ENCODE measurements at places on chromosomes 6 and 20.

GRCh38 chr6:7484666-7485065 lies 56.8 kb upstream of the DSP start:
- no peaks in the 10 kb centered on the region for H3K4me1 ChIP-seq
- H3K4me3 ChIP-seq, result no peak overlapping the region
- peaks cover 7% of the 10 kb centered on the region for H3K27me3 ChIP-seq
- no peak for DNase-seq
- no peak overlapping the region for H3K27ac ChIP-seq

- peaks cover 23% of the 10 kb centered on the region for H3K27me3 ChIP-seq
- no peak overlapping the region for H3K27ac ChIP-seq
- no peaks in the 10 kb centered on the region for H3K36me3 ChIP-seq
- H3K4me1 ChIP-seq, result no peaks in the 10 kb centered on the region
These were observed 18.1 kb downstream of the ENPP1 start for GRCh38 chr6:131825946-131826345.

GRCh38 chr6:111427341-111428116 lies 55.5 kb downstream of the REV3L start:
- H3K36me3 ChIP-seq, result peaks cover 35% of the 10 kb centered on the region
- no peak for DNase-seq
- no peaks in the 10 kb centered on the region for H3K27me3 ChIP-seq
- peaks cover 35% of the 10 kb centered on the region for H3K4me1 ChIP-seq

DNA sequence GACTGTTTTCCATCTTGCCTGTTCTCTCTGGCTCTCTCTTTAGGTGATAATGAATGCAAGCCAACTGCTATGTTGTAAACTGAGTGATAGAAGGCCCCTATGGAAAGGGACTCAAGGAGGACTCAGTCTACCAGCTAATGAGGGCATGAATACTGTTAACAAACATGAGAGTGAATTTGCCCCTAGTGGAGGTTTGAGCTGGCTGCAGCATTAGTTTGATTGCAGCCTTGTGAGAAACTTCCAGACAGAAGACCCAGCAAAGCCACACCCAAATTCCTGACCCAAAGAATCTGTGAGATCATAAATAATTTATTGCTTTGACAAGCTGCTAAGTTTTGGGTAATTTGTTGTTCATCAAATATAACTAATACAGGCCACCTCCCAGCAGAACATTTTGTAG lies 50.0 kb upstream of the PLCB1 start:
- no peak overlapping the region for H3K27ac ChIP-seq
- DNase-seq, result no peak
- no peaks in the 10 kb centered on the region for H3K36me3 ChIP-seq
- peaks cover 2% of the 10 kb centered on the region for H3K27me3 ChIP-seq
- no peak overlapping the region for H3K4me3 ChIP-seq
- H3K4me1 ChIP-seq, result no peaks in the 10 kb centered on the region

- no peaks in the 10 kb centered on the region for H3K4me1 ChIP-seq
- H3K27ac ChIP-seq, result no peak within 1 kb of the TSS
- no peak for DNase-seq
- H3K4me3 ChIP-seq, result no peak within 1 kb of the TSS
These were observed at the start of gene BPIFA3 for GRCh38 chr20:33217052-33217451. Gene BPIFA3 (plus strand): TSS chr20:33217352. CDS start chr20:33217537, 185 bp downstream.

- H3K27me3 ChIP-seq, result no peaks in the 10 kb centered on the region
- H3K4me3 ChIP-seq, result no peak overlapping the region
- no peaks in the 10 kb centered on the region for H3K36me3 ChIP-seq
- H3K4me1 ChIP-seq, result peaks cover 16% of the 10 kb centered on the region
- H3K27ac ChIP-seq, result no peak overlapping the region
These were observed 10.1 kb downstream of the HFE start for GRCh38 chr6:26097268-26097875.

- peaks cover 94% of the 10 kb centered on the region for H3K4me1 ChIP-seq
- no peaks in the 10 kb centered on the region for H3K27me3 ChIP-seq
- H3K27ac ChIP-seq, result peak overlapping the region; percentile 32
These were observed 96.5 kb downstream of the PLEKHG1 start for GRCh38 chr6:150696190-150696589.

- DNase-seq, result no peak
- H3K27ac ChIP-seq, result no peak overlapping the region
- H3K4me3 ChIP-seq, result no peak overlapping the region
- H3K27me3 ChIP-seq, result peaks cover 1% of the 10 kb centered on the region
- H3K4me1 ChIP-seq, result peaks cover 9% of the 10 kb centered on the region
These were observed 143.1 kb downstream of the CEP57L1 start for GRCh38 chr6:109238396-109238795.

DNA sequence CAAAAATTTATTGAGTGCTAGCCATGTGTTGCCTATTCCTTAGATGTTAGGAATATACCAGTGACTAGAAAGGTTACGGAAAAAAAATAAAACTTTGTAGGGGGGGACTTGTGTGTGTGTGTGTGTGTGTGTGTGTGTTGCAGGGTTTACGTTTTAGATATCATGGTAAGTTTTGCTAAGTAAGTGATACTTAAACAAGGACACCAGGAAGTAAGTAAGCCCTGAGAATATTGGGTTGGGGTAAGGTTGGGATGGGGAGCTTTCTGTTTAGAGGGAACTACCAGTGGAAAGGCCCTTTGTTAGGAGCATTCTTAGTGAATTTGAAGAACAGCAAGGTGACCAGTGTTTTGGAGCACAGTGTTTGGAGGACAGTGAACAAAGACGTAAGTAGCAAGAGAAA lies 30.3 kb downstream of the NCOA3 start:
- DNase-seq, result no peak
- no peaks in the 10 kb centered on the region for H3K27me3 ChIP-seq
- peaks cover 57% of the 10 kb centered on the region for H3K36me3 ChIP-seq
- H3K27ac ChIP-seq, result no peak overlapping the region

DNA sequence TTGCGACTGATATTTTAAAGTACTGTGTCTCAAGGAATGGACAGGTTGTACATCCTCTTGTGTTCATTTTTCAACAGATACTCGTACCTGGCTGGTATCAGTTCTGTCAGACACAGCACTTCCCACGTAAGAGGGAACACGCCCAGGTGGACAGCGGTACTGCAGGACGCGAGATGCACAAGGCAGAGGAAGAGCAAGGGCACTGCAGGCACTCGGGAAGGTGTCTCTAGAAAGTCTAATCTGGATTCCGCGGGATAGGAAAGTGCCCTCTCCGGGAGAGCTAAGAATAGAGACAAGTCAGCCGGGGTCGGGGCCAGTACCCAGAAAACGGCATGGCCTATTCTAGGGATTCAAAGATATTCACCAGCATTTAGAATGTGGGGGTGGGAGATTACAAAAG lies 94.2 kb upstream of the MBOAT1 start:
- DNase-seq, result no peak
- H3K4me3 ChIP-seq, result no peak overlapping the region

- no peak overlapping the region for H3K4me3 ChIP-seq
- no peaks in the 10 kb centered on the region for H3K36me3 ChIP-seq
- no peaks in the 10 kb centered on the region for H3K27me3 ChIP-seq
These were observed 15.3 kb upstream of the ABRACL start for GRCh38 chr6:139013185-139013800.

GRCh38 chr6:122200440-122200839 lies 199.0 kb upstream of the HSF2 start:
- H3K4me1 ChIP-seq, result no peaks in the 10 kb centered on the region
- H3K27me3 ChIP-seq, result no peaks in the 10 kb centered on the region
- DNase-seq, result no peak
- H3K4me3 ChIP-seq, result no peak overlapping the region

DNA sequence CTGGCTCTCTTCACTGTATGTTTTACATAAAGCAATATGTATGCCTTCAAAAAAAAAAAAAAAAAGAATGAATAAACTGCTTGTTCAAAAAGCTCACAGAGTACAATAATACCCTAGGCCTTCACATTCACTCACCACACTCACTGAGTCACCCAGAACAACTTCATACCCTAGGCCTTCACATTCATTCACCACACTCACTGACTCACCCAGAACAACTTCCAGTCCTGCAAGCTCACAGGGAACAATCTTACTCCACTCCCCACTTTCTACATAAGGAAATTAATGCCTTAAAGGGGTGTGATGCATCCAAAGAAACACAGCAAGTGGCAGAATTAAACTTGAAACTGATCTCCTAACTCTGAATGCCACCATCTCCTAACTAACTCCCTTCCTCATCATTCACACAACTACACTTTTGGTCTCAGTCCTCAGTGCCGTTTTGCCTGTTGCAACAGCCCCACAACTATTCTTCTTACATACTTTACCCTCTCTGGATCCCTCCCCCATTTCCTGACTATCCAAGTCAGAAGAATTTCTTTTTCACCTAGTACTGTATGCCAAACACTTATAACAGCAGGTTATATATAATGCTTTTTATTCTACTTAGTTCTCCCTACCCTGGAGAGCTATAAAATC lies 34.2 kb downstream of the NHSL1 start:
- H3K27ac ChIP-seq, result no peak overlapping the region
- no peaks in the 10 kb centered on the region for H3K4me1 ChIP-seq
- H3K4me3 ChIP-seq, result no peak overlapping the region
- peaks cover 4% of the 10 kb centered on the region for H3K27me3 ChIP-seq
- no peak for DNase-seq

DNA sequence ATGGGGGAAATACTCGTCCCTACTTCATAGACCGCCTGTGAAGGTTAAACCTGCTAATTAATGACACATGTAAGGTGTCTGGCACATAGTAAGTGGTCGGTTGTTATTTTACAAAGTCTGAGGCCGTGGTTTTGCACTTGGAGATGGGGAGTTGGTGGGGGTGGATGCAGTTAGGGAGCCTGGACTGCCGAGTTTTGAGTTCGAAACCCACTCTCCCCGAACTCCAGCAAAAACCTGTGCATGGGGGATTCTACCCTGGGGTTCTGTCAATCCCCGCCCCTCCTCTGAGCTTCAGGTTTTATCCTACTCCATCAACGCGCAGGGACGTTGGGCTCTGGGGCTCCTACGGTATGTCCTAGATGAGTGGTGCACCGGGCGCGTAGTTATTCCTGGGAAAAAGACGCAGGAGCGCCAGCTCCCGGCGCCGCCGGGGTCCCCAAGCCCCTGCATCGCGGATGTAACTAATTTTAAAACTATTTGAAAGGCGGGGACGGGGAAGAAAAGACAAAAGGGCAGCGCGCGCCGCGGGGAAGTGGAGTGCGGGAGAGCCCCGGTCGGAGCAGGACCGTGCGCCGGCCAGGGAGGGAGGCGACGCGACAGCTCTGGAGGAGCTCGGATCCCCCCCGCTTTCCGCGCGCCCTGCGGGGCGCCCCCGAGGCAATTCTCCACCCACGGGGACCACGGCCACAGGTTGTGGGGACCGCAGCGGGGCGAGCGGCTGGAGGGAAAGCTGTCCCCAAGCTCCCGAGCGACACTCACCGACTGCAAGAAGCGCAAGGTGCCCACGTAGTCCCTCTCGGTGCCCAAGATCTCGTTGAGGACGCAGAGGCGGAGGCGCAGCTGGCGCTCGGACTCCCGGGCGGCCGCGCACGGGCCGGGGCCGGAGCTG lies 672 bp downstream of the PREX1 start:
- peaks cover 33% of the 10 kb centered on the region for H3K4me1 ChIP-seq
- peak overlapping the region; percentile 95 for H3K4me3 ChIP-seq
- H3K27me3 ChIP-seq, result no peaks in the 10 kb centered on the region
- peaks cover 8% of the 10 kb centered on the region for H3K36me3 ChIP-seq

DNA sequence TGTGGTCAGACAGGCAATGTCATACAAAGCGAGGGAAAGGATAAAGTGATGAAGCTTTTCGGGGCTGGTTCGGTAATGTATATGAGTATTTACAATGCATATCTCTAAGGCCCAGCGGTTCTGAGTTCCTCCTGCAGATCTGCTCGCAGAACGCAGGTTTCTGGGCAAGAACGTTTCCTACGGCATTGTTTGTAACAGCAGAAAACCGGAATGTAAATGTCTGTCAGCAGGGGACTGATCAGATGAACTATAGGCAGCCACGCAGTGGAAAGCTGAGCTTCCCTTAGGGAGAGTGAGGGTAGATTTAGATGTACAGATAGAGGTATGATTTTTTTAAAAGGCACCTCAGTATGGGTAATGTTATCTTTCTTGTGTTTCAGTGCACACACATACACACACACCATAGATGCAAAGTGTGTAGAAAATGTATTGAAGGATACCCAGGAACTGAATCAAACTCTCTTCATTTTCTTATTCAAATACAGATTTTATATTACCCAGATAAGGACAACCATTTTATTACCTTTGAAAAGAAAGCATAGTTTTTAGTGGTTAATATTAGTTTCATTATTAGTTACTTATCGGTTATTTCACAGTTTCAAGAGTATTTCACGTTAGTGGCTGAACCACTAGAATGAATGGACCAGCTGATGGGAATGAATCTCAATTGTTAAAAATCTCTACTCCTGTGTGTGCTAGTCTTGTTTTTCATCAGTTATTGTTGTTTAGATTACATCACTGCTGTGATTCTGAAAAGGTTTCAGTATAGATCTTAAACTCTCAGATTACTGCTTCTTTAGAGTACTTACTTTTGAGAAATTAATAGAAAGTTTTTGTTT lies 56.2 kb downstream of the SNX9 start:
- no peak for DNase-seq
- no peak overlapping the region for H3K27ac ChIP-seq
- no peak overlapping the region for H3K4me3 ChIP-seq

GRCh38 chr6:18551228-18551627 lies 164.1 kb downstream of the RNF144B start:
- H3K4me3 ChIP-seq, result no peak overlapping the region
- DNase-seq, result no peak
- H3K27me3 ChIP-seq, result peaks cover 19% of the 10 kb centered on the region
- no peaks in the 10 kb centered on the region for H3K36me3 ChIP-seq
- H3K27ac ChIP-seq, result no peak overlapping the region

GRCh38 chr20:11853359-11853758 lies 64.3 kb upstream of the BTBD3 start:
- no peaks in the 10 kb centered on the region for H3K27me3 ChIP-seq
- H3K27ac ChIP-seq, result no peak overlapping the region
- H3K4me1 ChIP-seq, result no peaks in the 10 kb centered on the region
- no peak overlapping the region for H3K4me3 ChIP-seq
- no peak for DNase-seq
- no peaks in the 10 kb centered on the region for H3K36me3 ChIP-seq

DNA sequence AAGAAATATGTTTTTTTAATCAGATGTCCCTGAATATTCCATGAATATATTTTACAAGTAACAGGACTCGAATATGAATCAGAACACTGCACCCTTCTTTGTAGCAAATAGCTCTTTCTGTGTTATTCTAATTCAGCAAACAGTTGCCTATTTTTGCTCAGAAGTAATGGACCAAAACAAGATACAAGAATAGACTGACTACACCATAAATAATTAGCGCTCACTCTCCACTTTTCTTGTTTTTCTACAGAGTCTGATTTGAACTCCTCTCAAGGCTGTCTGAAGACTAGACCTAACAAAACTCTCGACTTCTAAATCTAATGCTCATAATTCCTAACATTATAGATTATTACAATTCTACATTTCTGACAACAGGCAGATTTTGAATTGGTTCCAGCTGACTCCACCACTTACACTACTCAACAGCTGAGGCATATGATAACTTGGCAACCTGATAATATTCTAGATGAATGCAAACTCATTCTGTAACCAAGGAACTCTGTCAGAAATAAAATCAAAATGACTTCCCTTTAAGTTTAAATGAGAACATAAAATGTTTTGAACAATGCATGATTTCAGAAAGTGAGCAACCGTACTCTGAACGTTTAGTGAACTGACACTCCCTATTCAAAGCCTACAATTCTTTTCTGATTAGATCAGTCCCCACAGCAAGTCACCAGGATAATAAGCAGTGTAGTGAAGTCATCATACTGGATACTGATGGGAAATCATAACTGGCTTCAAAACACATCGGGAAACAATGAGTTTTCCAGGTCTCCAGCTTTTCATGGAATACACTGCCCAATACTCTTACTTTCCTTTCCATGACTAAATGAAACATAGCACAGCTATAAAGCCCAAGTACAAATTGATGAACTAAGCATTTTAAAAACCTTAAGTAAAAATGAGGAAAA lies 114.2 kb upstream of the BEND6 start:
- no peak overlapping the region for H3K4me3 ChIP-seq
- H3K4me1 ChIP-seq, result peaks cover 7% of the 10 kb centered on the region
- no peak overlapping the region for H3K27ac ChIP-seq
- no peaks in the 10 kb centered on the region for H3K36me3 ChIP-seq
- DNase-seq, result no peak

Data from activated B cell treated with CpG ODN at 0.5 μM for 24 hours (primary cell).